ENCODE measurements at places on chromosomes 5 and 9.

DNA sequence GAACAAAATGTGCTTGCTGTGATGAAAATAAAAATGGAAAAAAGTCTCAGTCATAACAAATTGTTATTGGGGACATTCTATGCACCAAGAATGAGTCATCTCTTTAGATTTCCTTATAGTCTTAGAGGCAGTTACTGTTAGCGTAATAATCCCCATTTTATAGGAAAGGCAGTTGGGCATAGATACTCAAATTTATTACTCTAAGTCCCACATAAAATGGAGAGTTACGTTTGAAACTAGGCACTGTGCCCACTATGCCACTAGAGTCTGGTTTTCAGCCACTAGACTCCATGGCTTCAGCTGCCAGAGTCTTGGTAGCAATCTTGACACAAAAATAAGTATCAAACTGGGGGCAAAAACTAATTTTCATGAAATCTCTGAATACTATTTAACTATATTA lies 317.9 kb upstream of the MEF2C start:
- no peak for DNase-seq

DNA sequence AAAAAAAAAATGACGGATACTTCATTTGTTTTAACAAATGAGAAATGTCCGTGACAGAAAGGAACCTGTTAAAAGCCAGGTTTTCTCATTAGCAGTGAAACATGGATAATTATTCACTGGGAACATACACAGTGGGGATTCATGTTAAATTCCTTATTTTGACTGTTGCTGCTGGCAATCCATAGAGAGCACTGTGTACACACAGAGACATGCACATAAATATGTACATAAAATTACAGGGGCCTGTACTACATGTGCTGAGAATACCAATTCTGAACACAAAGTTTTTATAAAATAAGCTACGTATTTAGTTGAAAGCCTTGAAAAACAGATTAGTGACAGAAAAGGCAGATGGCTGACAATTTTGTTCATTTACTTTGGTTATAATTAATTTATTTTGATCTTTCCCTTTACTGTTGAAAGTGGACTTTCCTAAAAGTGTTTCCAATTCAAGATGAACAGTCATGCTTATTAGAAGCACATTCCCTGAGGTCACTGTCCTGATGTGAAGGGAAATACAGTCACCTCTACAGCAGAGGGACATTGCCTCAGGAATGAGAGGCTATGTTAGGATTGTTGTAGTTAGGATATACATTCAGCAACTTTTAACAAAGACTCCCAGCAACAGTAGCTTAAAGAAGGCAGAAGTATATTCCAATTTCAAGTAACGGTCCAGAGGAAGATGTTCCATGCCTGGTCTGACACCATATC lies 166.7 kb downstream of the SAXO1 start:
- DNase-seq = no peak

DNA sequence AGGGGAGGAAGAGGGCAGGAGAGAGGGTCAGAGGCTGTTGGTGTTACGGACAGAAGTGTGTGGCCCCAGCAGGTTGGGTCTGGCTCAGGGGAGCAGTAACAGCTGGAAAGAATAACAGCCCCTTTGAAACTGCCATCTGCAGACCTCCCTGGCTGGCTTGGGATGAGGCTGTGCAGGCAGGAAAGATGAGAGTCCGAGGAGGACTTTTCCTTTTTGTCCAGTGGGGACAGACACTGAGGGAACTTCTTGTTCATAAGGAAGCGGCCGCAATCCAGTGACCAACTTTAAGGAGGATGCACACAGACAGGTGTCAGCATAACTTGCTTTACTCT lies 14.8 kb upstream of the PLEKHG4B start:
- DNase-seq = no peak

GRCh38 chr5:54146916-54147315 lies 163.5 kb downstream of the ARL15 start:
- no peak for DNase-seq

- DNase-seq = no peak
Measured at GRCh38 chr9:135888766-135889394, 18.5 kb downstream of the CAMSAP1 start.

GRCh38 chr5:144427866-144428265 lies 257.2 kb downstream of the KCTD16 start:
- no peak for DNase-seq

GRCh38 chr5:64040490-64040889 lies 78.2 kb upstream of the HTR1A start:
- no peak for DNase-seq

DNA sequence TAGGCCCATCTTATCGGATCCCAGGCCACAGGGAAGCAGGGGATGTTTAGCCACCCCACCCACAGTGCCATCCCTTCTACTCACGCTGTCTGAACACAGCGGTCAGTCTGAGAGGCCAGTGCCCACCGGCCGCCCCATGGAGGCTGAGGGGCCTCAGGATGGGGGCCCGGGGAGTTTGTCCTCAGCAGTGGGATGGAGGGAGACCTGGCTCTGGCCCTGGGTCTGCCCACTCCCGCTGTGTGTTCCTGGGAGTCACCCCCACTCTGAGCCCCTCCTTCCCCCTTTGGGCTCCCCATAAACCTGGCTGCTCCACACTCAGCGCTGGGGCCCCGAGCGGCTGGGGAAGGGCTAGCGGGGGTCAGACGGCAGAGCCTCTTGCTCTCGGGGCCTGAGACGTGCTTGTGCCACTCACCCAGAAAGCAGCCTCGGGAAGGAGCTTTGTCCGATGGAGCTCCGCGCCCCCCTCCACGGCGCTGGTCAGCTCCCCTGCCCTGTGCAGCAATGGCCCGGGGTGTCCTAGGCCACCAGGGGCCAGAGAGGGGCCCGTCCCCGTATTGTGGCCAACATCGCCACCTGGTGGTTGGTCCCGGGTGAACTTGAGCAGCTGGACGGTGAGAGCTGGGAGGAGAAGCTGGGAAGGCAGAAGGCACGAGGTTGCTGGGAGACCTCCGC lies 10.9 kb upstream of the LAMC3 start:
- no peak for DNase-seq

DNA sequence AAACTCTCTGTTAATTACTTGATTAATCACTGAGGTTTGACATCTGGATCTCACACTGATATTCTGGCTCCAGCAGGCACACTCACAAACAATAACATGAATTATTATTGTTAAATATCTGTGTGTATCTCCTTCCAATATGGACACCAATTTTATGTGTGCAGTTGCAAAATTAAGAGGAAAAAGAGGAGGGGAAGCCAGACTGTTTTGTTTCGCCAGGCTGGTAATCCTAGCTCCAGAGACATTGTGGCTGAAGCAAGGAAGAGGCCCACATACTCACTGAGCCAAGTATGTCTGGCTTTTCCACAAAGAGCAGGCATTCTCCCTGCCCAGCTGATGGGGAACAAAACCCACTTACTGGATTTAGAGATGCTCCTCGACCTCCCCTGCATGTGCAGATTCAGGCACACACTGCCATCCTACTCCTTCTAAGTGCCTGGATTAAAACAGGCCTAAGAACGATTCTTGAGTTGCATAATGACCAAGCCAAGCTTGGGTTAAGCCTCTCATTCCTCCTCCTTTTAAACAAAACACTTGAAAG lies 181.9 kb downstream of the ESM1 start:
- DNase-seq = no peak

DNA sequence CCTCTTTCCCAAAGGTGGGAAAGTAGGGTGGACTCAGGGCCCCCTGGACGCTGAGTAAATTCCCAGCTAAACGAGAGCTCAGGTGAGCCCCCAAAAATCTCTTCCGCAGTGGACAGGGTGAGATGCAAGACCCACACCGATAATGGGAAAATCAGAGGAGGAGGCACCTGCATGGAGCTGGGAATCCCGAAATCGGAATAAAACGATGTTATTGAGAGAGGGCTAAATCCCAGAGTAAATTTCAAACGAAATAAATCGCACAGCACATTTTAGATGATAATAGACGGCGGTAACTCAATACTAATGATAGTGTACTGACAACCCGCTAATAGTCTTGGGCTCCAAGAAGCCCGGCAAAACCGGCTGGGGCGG lies 3.0 kb upstream of the BARHL1 start:
- DNase-seq = no peak

DNA sequence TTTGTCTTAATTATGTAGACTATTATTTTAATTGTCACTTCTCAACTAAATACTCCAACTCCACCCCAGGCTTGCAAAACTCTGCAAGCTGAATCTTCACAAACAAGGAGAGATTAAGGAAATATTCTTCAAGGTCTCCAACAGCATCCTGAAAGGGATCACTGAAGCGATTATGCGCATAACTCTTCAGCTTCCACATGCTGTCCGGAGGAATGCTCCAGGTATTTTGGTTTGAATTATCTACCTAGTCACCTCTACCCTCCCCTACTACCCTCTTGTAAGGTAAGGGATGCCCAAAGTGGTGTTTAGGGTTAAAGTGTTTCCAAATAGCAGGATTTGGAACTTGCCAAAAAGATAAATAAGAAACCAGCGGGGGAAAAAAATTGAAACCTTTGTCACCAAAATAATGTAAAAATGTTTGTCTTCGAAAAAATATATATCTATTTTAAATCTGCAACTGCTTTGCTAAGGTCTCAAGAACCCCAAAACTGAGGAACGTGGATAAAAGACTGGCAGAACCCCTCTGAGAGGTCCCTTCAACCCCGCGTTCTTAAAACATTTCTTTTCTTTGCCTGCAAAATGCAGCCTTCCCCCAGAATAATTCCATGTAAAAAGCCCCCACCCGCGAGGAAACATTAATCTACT lies 11.6 kb downstream of the PTCH1 start:
- no peak for DNase-seq

- DNase-seq = no peak
Measured at GRCh38 chr5:73129143-73129542, 8.8 kb downstream of the TMEM171 start.

GRCh38 chr9:85202596-85202995 lies 533.1 kb downstream of the NTRK2 start:
- DNase-seq = no peak

- DNase-seq = no peak
Measured at GRCh38 chr9:68794898-68795297, 89.9 kb downstream of the PIP5K1B start.

GRCh38 chr9:120899490-120900068 lies 22.6 kb upstream of the PHF19 start:
- no peak for DNase-seq

DNA sequence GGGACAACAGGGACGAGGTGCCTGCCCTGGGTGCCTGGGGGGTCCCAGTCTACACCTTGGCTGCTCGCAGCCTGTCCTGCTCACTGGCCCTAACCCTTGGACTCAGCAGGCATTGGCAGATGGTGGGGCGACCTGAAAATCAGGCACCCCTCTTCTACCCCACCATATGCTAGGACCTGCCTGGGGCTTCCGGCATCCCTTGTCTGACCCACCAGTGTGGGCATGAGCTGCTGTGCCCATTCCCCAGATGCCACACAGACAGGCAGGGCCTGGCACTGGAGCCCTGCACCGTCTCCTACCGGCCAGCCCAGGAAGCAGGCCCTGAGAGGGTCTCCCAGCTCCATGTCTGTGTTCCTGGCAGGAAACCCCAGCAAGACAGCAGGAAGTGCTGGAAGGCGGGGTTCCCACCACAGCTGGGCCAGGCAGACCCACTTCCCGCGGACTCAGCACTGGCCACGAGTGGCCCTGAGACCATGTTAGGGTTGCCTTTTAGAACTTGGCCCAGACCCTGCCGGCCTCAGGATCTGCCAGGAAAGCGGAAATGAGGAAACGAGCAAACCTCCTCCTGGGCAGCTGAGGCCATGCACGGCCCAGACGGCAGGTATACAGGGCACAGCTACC lies 3.1 kb downstream of the NINJ1 start:
- no peak for DNase-seq

- DNase-seq = no peak
Measured at GRCh38 chr9:12230708-12231107, 462.5 kb upstream of the TYRP1 start.

DNA sequence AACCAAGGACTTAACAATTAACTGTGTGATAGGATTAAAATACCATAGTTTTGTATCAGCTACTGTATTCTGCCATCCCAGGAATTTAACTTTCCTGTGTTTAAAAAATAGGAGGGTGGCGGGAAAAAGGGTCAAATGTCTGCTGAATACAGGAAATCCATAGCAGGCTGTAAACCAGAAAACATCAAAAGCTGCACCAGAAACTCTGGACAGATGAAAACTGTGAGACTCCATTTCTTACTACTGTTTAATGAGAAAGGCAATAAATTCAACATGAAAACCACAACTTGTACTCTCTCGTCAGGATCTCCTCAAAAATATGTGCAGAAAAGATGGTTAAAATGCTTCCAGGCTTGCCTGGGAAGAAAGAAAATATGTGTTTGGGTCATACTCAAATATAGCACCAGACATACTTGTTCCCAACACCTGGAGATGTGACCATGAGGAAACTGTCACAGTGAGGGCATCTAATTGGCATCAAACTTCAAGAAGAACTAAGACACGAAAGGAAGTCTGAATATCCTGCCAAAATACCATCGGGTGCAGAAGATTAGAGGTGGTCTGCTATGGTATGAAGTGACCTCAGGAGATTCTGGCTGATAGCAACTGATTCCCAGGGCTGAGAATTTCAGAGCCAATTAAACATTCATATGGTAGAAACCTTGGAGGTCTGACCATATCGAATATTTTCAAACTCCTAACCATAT lies 164.7 kb upstream of the TARS1 start:
- DNase-seq = no peak

GRCh38 chr5:16120579-16120978 lies 59.0 kb downstream of the MARCHF11 start:
- no peak for DNase-seq

- DNase-seq = no peak
Measured at GRCh38 chr5:66247176-66247960, 103.3 kb downstream of the SREK1 start.

- DNase-seq = no peak
Measured at GRCh38 chr9:14243514-14244042, 70.4 kb downstream of the NFIB start.

- no peak for DNase-seq
Measured at GRCh38 chr5:177382423-177383029, 1.7 kb upstream of the SLC34A1 start.

- no peak for DNase-seq
Measured at GRCh38 chr9:128481561-128481960, 23.0 kb upstream of the GLE1 start.

GRCh38 chr5:142828797-142829535 lies 58.8 kb downstream of the ARHGAP26 start:
- DNase-seq = no peak

- DNase-seq = no peak
Measured at GRCh38 chr9:82320566-82320965, 332.0 kb downstream of the SPATA31D1 start.

DNA sequence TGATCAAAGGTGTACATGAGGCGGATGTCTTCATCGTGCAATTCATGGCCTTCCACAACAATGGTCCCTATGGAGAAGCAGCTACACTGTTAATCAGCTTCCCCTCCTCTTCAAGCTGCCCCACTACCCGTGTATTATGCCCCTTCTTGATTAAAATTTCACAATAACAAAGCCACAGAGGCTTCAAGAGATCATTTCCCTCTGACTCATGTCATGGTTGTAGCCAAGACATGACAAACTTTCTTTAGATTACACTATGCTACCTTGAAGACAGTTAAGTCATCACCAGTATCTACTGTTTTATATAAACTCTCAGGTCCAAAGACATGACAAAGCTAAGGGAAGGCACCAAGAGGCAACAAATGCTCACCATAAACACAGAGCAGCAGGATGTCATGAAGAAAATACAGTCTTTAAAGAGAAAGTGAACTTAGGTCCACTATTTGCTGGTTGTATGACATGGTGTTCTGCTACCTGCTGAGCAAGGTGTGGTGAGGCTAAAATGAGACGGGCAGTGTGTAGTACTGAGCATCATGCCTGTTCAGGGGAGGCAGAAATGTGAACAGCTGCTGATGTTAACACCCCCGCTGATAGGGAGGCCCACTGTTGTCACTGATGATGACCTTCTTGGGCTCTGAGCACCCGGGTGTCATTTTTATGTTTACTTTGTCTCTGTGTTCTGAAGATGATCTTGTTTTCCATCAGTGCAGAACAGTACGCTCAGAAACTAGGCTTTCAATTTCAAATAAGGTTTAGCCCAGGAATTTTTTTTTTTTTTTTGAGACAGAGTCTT lies 48.3 kb downstream of the IARS1 start:
- no peak for DNase-seq

Data from CD4-positive, alpha-beta T cell treated with Interleukin-15 for 4 hours (primary cell).